ENCODE measurements at places on chromosomes 2 and 18.

- no peak for DNase-seq
These were observed 807.4 kb upstream of the CRIM1 start for GRCh38 chr2:35548171-35548570.

DNA sequence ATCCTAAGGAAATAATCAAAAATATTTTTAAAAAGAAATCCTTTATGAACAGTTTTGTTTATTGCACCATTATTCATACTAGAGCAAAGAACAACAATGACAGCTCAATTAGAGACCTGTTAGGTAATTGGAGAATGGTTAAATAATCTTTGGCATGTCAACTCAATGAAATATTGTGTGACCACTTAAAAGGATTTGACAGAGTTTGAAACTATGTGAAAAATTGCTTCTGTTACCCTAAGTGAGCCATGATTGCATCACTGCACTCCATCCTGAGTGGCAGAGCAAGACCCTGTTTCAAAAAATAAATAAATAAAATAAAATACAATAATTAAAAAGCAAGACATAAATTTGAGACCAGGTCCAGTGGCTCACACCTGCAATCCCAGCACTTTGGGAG, 66.1 kb upstream of the ATP8B1 start:
- no peak for DNase-seq

DNA sequence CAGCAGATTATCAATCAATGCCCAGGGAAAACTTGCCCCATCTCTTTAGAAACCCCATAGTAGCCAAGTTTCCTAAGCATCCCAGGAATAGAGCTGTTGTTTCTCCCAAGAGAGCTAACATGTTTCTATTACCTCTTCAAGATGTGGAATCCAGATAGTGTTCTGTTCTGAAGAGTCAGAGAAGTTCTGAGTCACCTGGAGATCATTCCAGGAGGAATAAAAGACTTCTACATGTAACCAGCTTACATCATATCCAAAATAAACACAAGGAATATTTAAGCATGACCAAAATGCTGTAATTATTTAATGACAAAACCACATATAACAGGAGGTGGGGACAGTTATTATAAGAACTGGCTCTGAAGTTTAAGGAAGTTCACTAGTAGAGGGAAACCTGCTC, 51.0 kb upstream of the GORASP2 start:
- no peak for DNase-seq

GRCh38 chr2:197591339-197592072, 75.6 kb downstream of the MOB4 start:
- no peak for DNase-seq

DNA sequence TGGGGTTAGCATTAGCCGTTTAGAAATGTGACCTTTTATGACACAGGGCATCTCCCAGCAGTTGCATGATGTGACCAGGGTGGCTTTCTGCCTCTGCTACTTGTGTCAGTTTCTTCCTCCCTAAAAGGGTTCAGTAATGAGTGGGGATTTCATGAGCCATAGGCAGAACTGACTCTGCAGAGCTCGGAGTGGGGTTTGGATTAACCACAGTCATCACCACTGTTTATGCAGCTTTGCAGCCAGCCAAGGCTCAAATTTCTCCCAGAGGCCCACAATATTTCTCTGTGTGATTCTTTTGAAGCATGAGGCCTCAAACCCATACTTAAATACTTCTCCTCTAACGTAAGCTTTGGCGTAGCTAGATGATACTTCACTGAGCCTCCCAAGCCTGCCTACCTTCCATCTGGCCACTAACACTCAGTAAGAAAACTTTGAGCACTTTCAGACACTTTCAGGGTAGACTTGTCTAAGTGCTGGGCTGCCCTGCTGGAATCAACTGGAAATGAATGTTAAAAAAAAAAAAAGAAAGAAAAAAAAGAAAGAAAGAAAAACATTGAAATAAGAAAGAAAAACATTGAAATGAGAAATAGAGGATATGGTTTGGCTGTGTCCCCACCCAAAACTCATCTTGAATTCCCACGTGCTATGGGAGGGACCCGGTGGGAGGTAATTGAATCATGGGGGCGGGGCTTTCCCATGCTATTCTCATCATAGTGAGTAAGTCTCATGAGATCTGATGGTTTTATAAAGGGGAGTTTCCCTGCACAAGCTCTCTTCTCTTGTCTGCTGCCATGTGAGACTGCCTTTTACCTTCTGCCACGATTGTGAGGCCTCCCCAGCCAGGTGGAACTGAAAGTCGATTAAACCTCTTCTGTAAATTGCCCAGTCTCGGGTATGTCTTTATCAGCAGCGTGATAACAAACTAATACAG, 11.5 kb upstream of the LAPTM4A start:
- DNase-seq = no peak

DNA sequence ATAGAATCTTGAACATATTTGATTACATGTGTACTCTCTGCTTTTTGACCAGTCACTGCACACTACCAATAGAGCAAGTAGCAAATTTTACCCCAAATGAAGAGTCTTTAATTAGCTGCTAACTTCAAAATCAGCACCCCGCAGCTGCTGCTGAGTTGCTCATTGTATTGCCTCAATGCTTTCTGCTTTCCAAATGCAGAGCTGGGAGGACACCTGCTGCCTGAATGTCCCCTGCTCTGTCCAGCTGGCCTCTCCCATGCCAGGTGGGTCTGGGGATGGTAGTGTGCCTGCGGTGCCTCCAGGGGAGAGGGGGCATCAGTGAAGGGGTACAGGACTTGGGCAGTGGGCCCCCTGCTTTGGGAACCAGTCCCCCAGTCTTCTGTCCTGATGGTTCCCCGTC, 184.8 kb downstream of the PRKCE start:
- no peak for DNase-seq

- DNase-seq = no peak
These were observed 83.2 kb downstream of the LAMA3 start for GRCh38 chr18:23772327-23773024.

DNA sequence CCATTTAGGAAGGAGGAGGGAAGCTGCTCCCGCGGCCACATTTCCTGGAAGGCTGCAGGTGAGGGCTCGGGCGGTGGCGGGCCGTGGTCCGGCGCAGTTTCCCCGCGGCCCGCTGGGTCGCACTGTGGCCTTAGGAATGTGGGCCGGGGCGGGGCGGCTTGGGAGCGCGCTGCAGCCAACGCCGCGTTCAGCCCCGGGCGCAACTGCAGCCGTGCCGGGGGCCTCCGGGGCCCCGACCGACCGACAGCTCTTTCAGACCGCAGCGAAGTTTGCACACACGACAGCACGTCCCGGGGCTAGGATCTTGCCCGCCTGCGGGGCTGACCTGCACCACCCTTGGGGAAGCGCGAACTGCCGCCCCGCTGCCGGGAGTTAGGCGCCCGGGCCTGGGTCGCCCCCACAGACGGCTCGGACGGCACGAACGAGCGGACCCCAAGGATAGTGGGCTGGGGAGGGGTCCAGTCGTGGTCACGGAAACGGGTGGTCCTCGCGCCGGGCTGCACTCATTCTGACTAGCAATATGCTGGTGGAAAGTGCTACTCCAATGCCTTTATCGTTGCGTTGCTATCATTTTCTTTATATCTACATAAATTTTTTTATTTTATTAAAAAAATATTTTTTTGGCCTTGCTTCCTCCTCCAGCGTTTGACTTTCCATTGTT, 69.9 kb upstream of the DLX2 start:
- DNase-seq = no peak

GRCh38 chr18:70684821-70685220, 396.0 kb downstream of the SOCS6 start:
- no peak for DNase-seq

GRCh38 chr2:151978709-151979108, 120.1 kb downstream of the CACNB4 start:
- no peak for DNase-seq

GRCh38 chr2:171505374-171505773, 16.9 kb upstream of the CYBRD1 start:
- no peak for DNase-seq

- DNase-seq = no peak
These were observed 77.3 kb downstream of the POLE4 start for GRCh38 chr2:75035444-75036353.

GRCh38 chr18:44911773-44912172, 231.1 kb downstream of the SETBP1 start:
- DNase-seq = no peak

DNA sequence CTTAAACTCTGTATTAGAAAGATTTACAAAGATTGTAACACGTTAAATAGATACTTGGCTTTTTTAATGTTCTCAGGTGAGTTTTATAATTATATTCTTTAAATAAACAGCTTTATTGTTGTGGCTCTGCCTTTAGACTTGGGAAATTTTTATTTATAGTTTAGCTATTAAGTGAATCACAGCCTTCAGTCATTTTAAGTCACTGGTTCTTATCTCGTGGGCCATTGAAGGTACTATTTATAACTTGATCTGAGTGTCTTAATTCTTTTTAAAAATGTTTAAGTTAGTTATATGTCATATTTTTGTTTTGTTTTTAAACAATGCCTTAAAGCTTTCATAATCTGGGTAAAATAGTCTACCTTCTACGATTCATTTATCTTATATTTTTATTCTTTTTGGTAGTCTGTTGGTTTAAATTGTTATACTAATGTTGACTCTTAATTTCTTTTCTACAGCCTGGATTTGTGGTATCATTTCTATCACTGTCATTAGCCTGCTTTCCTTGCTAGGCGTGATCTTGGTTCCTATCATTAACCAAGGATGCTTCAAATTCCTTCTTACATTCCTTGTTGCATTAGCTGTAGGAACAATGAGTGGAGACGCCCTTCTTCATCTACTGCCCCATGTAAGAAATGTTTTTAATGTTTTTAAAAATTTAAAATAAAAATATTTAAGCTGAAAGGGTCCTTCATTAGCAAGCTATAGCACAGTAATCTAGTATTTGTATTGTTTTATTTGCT, 49.3 kb downstream of the SLC39A10 start:
- DNase-seq = no peak

DNA sequence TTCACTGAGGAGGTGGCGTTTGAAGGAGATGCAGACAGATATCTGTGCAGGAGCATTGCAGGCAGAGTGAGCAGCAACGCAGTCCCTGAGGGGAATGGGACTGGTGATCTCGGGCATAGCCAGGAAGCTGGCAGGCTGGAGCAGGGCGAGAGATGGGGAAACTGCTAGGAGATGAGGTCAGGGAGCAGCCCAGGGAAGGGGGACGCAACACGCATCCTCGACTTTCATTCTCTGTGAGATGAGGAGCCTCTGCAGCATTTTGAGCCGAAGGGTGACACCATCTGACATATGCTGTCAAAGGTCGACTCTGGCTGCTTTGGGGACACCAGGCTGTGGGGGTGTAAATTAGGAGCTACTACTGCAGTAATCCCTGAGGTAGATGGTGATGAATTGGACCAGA, 4.3 kb upstream of the CHRNA1 start:
- no peak for DNase-seq

DNA sequence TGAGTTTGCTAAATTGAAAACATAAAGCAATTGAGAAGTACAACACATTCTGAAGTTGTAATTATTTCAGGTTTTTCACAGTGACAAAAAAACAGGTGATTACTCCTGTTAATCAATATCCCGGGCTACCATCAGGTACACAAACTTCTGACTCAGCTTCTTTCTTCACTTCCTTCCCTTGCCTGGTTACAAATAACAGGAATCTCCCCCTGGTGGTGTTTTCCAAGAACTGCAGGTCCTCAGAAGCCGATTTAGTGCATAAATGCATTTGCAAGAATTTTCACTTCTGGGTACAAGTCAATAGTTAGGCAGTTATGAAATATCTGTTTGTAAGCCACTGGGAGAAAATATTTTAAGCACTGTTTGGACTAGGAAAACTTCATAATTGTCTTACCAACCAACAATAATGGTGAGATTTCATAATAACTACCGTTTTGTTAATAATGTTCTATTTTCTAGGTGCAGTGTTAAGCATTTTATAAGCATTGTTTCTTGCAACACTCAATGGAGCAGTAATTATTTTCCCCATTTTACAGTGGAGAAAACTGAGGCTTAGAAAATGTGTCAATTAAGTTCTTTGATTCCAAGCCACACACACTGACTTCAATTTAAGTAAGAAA, 12.4 kb upstream of the GMCL1 start:
- peak; percentile 41 for DNase-seq

DNA sequence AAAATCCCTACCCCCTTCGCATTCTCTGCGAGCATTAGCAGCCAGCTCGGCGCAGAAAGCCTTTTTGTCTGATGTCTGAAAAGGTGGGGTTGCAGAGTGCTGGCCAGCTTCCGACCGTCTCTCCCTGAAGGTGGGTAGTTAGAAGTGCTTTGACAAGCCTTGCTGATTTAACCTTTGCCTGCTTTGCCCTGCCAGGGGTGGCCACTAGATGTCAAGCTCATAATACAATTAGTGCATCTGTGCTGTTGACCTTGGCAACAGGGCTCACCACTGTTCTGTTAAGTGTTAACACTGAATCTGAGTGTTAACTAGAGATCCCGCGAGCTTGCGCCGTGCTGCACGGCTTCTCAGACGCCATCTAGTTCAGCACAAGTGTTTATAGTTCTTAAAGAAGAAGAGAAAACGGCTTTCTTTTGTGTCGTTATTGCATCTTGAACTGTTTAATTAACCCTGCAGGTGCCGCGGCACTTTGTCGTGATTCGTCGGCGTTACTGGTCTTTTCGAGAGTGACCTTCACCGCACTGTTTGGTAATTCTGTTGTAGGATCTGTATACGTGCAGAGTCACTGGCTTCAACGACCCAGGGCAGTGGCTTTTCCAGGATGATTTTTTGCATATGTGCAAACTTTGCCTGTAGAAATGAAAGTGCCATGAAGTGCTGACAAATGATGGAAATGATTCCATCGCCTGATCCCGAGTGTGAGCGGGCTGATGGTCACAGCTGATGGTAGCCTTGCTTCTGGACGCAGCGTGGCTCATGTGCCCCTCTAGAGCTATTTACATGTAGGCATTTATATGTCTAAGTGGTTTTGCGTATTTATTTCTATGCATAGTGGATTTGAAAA, 5.5 kb downstream of the SALL3 start:
- no peak for DNase-seq

- DNase-seq = no peak
These were observed 212.7 kb upstream of the SALL3 start for GRCh38 chr18:78766651-78767533.

- DNase-seq = no peak
These were observed 197.8 kb upstream of the MYT1L start for GRCh38 chr2:2528846-2529245.

DNA sequence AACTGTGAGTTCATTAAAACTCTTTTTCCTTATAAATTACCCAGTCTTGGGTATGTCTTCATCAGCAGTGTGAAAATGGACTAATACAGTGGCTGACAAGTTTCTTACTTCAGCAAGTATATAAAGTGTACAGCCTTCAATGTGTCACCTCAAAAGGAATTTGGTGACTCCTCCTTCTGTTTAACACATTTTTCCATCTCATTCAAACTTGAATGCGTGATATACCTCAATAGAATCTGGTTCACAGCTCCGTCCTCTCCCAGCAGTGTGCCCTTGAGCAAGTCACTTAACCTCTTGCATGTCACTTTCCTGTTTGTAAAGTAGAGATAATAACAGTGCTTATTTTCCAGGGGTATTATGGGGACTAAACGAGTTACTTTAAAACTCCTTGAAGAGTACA, 159.6 kb downstream of the CCBE1 start:
- DNase-seq = no peak

- DNase-seq = no peak
These were observed 91.4 kb upstream of the NCK2 start for GRCh38 chr2:105653302-105653701.

GRCh38 chr2:68918497-68918896, 34.2 kb downstream of the GKN2 start:
- DNase-seq = no peak

Measured in stimulated activated CD4-positive, alpha-beta T cell treated with anti-CD3 and anti-CD28 coated beads, TNF-alpha, amount 100 ng/mL, for 48 hours (primary cell).